ENCODE measurements at places on chromosomes 16 and 17. TPM values are rescaled to one million over a fixed set of nuclear protein-coding genes. Genes with fewer than 3 reads are reported as not detected.

Gene CDRT15L2
- not detected for total RNA-seq

Gene ITGAE
- total RNA-seq, result 42.4 TPM

Gene TBC1D3C
- total RNA-seq, result not detected

GRCh38 chr17:47427985-47428384, 102.9 kb upstream of the NPEPPS start:
- H3K4me1 ChIP-seq, result peaks cover 10% of the 10 kb centered on the region
- H3K27ac ChIP-seq, result no peak overlapping the region
- H3K36me3 ChIP-seq, result peaks cover 21% of the 10 kb centered on the region
- no peak overlapping the region for H3K4me3 ChIP-seq
- DNase-seq, result no peak

- H3K27ac ChIP-seq, result peak overlapping the region; percentile 88
- DNase-seq, result no peak
- H3K4me1 ChIP-seq, result peaks cover 49% of the 10 kb centered on the region
- peaks cover 21% of the 10 kb centered on the region for H3K36me3 ChIP-seq
- no peaks in the 10 kb centered on the region for H3K27me3 ChIP-seq
These were observed 139.4 kb downstream of the CCDC182 start for GRCh38 chr17:57605675-57606105.

- no peak for DNase-seq
- H3K4me3 ChIP-seq, result no peak overlapping the region
- H3K4me1 ChIP-seq, result peaks cover 8% of the 10 kb centered on the region
- H3K36me3 ChIP-seq, result peaks cover 56% of the 10 kb centered on the region
These were observed 12.8 kb downstream of the CEP95 start for GRCh38 chr17:64519601-64520000.

- peak; percentile 79 for DNase-seq
- H3K27ac ChIP-seq, result no peak within 1 kb of the TSS
- H3K4me3 ChIP-seq, result peak within 1 kb of the TSS; percentile 78
- peaks cover 32% of the 10 kb centered on the region for H3K27me3 ChIP-seq
These were observed at the start of gene NXN for GRCh38 chr17:979539-980405. TSS of gene NXN (minus strand) at chr17:979776.

DNA sequence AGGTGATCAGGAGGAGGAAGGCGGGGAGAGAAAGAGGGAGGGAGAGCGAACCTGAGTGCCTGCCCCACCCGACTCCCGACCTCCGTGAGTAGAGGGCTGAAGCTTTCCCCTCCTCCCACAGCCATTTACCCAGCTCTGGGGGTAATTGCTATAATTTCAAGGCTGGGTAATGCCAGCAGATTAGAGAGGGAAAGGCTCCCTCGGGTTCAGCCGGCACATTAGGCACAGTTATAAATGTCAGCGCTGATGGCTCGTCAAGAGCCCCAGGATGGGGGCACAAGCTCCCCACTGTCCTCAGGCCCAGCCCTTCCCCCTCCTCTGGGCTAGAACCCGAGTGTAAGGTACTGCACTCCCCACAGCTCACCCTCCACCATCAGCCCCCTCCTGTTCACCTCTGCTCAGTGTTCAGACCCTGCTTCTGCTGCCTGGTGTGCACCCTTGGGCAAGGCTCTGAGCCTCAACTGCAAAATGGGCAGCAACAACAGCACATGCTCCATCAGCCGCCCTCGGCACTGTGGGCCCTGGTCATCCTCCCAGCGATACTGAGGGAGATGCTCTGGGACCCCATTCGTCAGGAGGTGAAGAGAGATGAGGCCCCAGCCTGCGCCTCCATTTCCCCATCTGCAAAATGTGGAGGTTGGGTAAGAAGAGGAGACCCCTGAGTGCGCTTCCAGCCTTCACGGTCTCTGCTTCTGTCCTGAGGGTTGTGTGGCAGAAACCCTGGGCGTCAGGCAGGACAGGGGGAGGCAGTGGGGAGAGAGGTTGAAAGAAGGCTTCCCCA, 77.2 kb downstream of the NT5M start:
- no peak for DNase-seq
- no peaks in the 10 kb centered on the region for H3K36me3 ChIP-seq
- no peak overlapping the region for H3K4me3 ChIP-seq
- H3K27ac ChIP-seq, result no peak overlapping the region
- no peaks in the 10 kb centered on the region for H3K4me1 ChIP-seq

GRCh38 chr16:67613808-67614207, 31.1 kb upstream of the CARMIL2 start:
- no peaks in the 10 kb centered on the region for H3K27me3 ChIP-seq
- no peak overlapping the region for H3K4me3 ChIP-seq
- peaks cover 57% of the 10 kb centered on the region for H3K36me3 ChIP-seq

Measured in activated T-helper 2 cell treated with anti-CD3 and anti-CD28 coated beads, Interferon-gamma antibody, Interleukin-2, Interleukin-4, amounts not matched to agents 10 μg/mL and 5 μg/mL and 100 μg/mL, durations not matched to agents 14 hours and 24 hours and 36 hours (primary cell).